ENCODE measurements at places on chromosomes 3 and 15.

GRCh38 chr15:56533731-56534403 is 68.9 kb upstream of the MNS1 start:
- no peak for DNase-seq

GRCh38 chr15:51856714-51857380 is 27.4 kb downstream of the TMOD3 start:
- DNase-seq: no peak

DNA sequence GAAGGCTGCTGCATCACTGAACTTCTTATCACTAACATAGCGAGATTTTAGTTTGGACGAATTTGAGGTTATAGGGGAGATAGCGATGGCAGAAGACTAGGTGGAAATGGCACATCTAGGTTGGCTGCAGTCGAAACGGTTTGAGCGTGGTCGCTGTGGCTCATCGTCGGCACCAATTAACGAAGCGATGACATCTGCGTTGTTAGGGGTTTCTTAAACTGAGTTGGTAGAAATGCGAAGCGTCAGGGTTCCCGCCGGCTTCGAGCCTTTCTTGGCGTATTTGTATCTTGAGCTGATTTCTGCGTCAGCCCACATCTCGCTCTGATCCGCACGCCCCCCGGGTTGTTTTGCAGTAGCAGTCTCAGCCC is 319 bp downstream of the LNP1 start:
- peak; percentile 30 for DNase-seq

DNA sequence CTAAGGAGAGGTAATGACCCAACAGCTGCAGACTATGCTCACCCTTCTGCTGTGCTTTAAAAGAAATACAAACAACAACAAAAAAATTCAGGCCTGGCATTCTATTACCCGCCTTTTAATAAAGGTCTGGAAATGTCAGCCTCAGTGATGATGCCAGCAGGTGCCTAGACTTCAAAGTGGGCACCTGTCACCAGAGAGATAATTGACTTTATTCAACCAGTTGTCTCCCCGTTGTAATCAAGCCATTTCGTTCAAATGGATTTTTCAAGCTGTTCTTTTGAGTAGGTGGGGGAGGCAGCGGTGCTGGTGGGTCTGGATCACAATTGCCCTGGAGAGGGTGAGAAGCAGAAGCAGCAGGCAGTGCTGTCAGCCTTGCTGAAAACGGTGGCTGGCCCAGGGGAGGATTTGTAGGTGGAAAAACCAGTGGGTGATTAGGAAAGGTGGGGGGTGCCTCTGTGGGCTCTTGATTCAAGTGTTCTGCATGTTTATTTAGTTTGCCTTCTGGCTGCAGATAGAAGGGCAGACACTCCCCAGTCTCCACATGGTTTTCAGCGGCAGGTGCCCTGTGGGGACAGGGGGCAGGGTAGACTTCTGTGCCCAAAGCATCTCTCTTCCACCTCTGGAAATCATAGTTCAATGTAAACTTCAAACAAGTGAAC is 300.2 kb upstream of the SLCO3A1 start:
- no peak for DNase-seq

DNA sequence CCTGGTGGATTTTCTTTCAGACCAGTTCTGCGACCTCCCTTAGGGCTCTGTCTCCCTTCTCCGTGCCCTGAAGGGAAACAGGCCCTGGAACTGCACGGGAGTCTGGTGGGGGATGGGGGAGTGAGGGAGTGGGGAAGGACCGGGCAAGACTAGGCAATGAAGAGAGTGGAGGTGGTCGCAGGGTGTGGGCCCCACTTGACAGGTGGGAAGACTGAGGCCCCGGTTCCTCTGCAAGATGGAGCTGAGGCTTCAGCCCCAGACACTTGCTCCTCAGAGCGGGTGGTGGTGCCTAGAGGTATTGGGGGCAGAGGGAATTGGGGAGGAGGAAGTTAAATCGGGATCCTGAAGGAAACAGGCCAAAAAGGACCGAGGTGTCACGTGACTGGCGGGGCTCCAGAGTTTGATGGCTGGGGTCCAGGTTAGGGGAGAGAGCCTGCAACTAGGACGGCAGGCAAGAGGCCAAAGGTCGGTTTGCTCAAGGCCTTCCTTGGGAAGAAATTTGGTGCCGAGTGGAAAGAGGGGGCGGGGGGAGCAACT is 597 bp upstream of the CAMK1 start:
- no peak for DNase-seq

DNA sequence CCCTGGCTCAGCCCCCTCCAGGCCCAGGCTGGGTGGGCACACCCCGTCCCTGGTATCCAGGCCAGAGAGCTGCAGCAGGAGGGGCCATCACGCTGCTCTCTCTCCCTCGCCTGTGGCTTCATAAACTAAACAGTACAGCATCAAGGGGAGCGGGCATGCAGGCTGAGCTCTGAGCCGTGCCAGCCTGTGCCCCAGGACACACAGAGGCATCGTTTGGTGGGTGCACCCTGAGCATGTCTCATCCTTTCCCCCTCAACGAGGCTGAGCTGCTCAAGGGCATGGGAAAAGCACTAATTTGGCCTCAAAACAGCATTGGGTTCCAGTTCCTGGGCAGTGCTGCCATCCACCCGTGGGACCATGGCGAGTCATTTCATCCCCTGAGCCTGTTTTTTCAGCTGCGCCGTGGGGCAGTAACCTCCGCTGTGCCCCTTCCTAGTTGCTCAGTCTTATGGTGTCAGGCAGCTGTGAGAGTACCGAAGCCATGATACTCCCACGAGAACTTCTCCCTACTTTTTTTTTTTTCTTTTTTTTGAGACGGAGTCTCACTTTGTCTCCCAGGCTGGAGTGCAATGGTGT is 79.6 kb downstream of the CPN2 start:
- no peak for DNase-seq

GRCh38 chr3:149806171-149806778 is 6.7 kb upstream of the RNF13 start:
- DNase-seq: no peak

DNA sequence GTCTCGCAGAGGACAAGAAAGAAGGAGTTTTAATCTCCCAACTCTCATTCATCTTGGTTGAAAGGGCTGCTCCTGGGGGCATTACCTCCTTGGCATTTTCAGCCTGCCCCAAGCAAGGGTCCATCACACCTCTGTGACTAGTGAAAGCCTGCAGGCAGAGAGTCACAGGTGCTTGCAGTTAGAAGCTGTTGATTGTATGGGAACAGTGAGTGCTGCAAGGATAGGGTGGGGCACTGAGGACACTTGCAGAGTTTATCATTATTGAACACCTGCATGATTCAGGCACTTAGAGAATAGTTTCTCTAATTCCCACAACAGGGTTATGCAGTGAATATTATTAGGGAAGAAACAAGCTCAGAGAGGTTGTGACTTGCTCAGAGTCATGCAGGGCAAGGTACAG is 41.7 kb upstream of the IGF2BP2 start:
- DNase-seq: no peak

DNA sequence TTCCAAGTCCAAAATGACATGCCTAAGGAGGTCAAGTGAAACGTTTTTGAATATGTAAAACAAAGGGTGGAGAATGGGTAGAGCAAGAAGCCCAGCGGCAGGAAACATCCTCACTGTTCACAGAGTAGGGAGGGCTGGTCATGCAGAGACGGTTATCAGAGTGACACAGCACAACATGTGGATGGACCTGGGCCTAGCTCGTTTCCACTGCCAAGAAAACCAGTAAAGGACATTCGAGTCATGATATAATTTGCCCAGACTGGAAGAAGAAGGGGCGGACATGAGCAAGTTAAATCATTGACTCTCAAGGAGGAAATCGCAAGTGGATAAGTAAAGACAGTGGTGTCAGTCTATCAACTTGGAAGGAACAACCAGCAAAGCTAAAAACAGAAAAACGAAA is 89.3 kb downstream of the LRIG1 start:
- DNase-seq: no peak

DNA sequence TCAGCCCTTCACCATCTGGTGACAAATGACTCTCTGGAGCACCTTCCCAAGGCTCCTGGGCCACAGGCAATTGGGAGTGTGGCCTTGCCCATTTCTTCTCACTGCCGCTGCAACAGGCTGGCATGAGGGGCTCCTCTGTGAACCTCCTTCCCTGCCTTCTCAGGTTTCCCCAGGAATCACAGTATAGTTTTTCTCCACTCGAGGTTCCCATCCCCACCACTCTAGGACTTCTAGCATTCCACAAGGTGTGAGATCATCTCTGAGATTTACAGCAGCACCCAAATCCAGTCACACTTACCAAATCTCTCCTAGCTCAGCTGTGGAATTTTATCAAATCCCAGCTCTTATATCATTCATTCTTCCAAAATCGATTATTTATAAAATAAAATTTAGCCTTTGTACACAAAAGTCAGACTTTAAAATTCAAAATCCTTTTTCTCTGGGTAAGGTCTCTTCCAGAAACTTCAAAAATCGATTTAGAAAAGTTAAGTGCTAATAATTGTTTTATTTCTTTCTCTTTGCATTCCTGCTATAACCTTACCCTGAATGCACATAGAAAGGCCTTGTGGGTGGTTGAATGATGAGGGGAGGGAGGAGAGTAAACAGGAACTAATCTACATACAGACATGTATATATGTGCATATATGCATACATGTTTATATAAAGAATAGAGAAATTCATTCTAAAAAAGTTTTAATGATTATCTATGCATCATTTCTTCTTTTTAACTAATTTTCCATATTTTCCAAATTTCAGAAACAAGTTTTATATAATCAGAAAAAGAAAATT is 18.9 kb upstream of the ATP13A4 start:
- no peak for DNase-seq

DNA sequence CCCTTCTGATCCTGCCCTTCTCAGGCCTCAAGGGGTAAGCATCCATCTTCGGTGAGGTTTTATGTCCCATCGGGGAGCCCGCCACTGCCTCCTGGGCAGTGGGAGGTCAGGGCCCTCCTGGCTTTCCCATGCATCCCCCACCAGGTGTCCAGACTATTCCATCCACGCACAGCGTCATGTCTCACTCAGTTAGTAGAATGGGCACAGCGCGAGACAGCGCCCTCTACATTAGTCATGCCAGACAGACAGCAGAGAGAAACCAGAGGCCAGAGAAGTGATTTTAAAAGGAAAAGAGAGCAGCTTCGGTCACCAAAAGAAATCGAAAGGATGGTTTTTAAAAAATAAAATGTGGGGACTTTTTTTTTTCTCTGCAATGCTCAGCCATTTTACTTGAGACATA is 49.8 kb downstream of the ZDHHC3 start:
- no peak for DNase-seq

GRCh38 chr3:42139621-42140453 is 48.7 kb downstream of the TRAK1 start:
- no peak for DNase-seq

GRCh38 chr3:41872157-41872556 is 89.7 kb downstream of the ULK4 start:
- DNase-seq: no peak

DNA sequence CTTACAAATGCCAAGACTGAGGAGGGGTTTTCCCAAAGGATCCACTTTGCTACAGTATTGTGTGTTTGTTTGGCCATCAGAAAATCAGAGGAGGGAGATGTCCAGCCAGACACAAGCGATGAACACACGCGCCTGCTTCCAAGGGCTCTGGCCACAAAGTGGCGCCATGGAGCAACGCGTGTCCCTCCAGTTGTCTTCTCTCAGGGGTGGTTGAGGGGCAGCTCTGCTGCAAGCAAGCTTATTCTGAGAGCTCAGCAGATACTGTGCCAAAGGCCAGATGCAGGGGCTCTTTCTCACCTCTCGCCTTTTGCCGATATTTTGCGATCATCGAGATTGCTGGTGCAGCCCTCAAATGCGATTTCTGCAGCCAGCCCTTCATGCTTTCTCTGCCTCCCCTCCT is 88.9 kb upstream of the OSBPL11 start:
- no peak for DNase-seq

DNA sequence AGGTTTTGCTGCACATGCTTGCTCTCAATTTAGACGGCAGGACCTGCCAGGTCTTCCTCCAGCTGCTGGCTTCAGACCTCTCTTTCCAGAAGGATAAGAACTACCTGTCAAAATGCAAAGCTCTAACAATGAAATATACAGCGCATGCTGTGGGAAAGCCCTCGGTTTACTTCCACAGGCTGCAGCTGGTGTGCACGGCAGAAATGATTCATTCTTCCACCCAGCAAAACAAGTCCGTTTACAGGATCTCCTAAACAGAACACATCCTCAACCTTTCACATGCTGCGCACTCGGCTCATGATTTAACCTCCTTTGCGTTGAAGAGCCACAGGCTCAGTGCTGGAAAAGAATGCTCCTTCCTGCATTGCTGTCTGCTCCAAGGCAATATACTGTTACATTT is 92.4 kb upstream of the WNT5A start:
- DNase-seq: no peak

DNA sequence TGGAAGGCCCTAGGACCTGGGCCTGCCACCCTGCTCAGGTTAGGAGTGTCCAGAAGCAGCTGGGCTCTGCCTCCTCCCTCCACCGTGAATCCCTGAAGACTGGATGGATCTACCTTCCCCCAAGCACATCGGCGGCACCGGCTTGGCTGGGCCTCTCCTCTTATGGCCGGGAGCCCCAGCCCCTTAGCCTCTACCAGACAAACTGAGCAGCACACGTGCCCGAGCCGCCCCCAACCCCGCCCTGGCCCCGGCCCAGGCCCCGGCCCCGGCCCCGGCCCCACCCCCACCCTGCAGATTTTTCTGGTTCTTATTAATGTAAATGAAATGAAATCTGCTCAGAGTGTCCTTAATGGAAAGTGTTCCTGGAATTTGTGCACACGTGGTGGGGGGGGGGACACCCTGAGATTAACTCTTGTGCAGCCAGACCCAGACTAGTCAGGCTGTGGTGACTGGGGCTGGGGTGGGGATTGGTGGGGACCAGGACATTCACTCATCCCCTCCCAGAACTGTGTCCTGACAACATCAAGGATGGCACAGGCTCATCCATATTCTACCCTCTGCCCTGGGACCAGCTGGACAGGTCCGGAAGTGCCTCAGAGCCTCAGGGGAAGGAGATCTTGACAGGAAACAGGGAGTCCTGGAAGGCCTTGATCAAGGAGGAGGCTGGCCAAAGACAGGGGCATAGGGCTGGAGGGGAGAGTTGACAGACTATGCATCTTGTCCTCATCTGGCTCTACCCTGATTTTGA is 30.9 kb upstream of the SEMA3F start:
- no peak for DNase-seq

GRCh38 chr3:127073941-127074820 is 91.3 kb downstream of the PLXNA1 start:
- no peak for DNase-seq

DNA sequence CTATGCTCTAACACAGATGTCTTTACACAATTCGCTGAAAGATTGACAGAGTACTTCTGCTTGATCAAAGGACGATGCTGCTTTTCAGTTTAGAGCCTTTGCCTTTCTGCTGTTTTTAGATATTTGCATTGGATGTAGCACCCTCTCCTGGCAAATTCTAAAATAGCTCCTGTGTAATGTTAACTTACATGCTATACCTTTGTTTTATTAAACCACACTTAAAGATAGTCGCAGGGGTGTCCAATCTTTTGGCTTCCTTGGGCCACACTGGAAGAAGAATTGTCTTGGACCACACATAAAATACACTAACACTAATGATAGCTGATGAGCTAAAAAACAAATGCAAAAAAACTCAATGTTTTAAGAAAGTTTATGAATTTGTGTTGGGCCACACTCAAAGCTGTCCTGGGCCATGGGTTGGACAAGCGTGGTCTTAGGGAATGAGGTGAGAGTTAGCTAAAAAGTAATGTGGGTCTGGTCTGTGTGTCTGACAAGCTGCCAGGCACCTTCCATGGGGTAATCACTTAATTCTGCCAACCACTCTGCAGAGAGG is 62.9 kb downstream of the ATG7 start:
- no peak for DNase-seq

- no peak for DNase-seq
These were observed 73.5 kb downstream of the PEAK1 start for GRCh38 chr15:77346245-77347036.
